ENCODE measurements at places on chromosomes 16 and 17.

GRCh38 chr17:62891659-62892058, 74.4 kb upstream of the TANC2 start:
- DNase-seq, result no peak

DNA sequence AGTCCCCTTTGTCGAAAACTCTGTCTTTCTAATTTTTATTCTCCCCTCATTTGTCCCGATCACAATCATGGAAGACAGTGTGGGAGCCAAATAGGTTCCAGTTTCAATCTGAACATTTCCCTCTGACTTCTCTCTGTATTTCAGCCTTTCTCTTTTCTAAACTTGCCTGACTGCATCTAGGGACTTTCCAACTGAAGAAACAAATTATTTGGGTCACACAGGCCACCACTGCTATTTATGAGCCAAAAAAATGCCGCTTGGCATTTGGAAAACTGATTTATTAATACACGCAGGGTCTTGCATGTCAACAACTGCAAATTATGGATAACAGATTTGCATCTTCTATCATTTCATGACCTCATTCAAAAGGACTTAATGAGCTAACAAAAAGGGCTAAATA, 55.2 kb upstream of the ELAC2 start:
- no peak for DNase-seq

- DNase-seq, result no peak
These were observed 56.4 kb upstream of the MGAT5B start for GRCh38 chr17:76811834-76812233.

GRCh38 chr16:58211846-58212245, 13.9 kb upstream of the CSNK2A2 start:
- DNase-seq, result no peak

- no peak for DNase-seq
These were observed 202.4 kb downstream of the IRF8 start for GRCh38 chr16:86101137-86101896.

DNA sequence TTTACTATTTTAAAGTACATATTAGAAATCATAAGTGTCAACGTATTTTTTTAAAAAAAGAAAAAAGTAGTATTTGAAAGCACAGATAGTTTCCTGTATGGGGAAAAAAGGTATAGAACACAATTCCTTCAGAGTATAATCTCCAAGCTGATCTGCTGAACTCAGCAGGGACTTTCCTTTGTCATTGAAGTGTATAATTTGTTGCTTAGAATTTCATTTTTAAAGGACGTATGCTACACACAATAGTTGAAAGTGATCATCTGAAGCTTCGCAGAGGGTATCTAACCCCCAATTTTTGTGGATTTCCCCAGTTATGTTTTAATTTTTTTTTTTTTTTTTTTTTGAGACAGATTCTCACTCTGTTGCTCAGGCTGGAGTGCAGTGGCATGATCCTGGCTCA, 20.2 kb upstream of the MAPT start:
- no peak for DNase-seq

GRCh38 chr17:81094509-81095382, 59.8 kb downstream of the BAIAP2 start:
- DNase-seq, result peak; percentile 91

- DNase-seq, result no peak
These were observed 32.3 kb downstream of the PECAM1 start for GRCh38 chr17:64358261-64358788.

- no peak for DNase-seq
These were observed 810.6 kb downstream of the CDH11 start for GRCh38 chr16:64311241-64311640.

- DNase-seq, result no peak
These were observed 496.7 kb upstream of the RBFOX1 start for GRCh38 chr16:6835941-6836340.
